ENCODE measurements at places on chromosomes 12 and 14.
A peak's percentile ranks its signal among the peaks of the same experiment; 100 is the strongest.

GRCh38 chr12:80044694-80045046, 54.7 kb upstream of the OTOGL start:
- no peak for DNase-seq

- no peak for DNase-seq
Observed at GRCh38 chr12:68028647-68029046, 39.4 kb downstream of the IFNG-AS1 start.

DNA sequence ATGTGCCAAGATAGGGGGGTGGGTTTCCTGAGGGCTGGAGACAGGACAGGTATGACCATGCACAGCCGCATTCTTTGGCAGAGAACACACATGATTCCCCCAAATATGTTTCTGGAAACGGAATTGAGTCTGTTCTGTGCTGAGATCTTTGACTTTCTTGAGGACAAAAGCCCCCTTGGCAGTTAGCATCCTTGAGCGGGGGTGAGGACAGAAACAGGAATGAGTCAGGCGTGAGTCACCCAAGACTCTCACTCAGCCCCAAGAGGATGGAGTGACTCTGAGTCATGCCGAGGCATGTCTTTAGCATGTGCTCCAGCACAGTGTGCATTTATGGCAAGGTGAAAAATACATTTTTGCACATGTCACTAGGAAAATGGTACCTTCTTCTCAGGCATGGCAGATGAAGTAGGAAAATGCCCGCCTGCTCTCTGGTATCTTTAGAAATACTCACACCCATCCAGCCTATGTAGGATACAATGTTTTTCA, 52.1 kb downstream of the DAD1 start:
- no peak for DNase-seq

- DNase-seq, result no peak
Observed at GRCh38 chr12:88935856-88936255, 355.6 kb upstream of the KITLG start.

DNA sequence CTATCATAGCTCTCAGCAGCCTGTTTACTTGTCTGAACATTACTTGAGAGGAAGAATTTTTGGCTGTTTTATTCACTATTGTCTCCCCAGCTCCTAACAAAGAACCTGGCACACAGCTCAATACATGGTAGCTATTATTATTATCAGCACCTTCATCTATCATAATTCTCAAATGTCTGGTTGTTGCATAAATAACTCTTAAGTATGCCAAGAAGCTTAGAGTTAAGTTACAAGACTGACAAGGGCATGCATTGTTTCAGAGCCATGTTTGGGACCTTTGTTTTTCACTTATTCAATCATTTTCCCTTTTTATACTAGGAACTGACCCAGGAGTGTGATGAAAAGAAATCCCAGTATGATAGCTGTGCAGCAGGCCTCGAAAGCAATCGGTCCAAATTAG, 77.5 kb upstream of the ATP2A2 start:
- peak; percentile 42 for DNase-seq

GRCh38 chr14:54691525-54692283, 124.8 kb downstream of the SAMD4A start:
- DNase-seq, result peak; percentile 49

DNA sequence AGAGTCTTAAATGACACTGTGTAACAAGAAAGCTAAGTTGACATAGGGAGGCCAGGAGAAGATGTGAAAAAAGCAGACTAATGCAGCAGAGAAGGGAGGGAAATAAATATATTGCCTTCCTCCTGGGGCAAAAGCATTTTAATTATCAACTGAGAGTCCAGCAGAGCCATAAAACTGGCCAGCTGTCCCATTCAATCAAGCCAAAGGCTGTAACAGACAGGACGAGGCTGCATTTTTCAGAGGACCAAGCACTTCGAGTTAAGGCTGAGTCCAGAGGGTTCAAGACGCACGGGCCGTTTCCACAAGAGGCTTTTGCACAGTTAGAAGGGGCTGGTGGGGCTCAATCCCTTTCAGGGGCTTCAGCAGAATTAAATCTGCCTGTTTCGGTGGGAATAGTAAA, 20.4 kb downstream of the MAP3K9 start:
- no peak for DNase-seq

- DNase-seq, result no peak
Observed at GRCh38 chr14:70006699-70007098, 127.5 kb downstream of the SMOC1 start.

DNA sequence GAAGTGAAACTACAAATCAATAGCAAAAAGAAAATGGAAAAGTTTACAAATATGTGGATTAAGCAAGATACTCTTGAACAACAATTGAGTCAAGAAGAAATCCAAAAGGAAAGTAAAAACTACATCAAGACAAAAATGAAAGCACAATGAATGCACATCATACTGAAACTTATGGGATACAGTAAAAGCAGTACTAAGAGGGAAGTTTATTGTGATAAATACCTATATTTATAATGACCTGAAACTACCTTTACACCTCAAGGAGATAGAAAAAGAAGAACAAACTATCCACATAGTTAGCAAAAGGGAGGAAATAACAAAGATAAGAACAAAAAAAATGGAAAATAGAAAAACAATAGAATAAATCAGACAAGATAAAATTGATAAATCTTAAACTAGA, 375.0 kb downstream of the TRHDE start:
- DNase-seq, result no peak

DNA sequence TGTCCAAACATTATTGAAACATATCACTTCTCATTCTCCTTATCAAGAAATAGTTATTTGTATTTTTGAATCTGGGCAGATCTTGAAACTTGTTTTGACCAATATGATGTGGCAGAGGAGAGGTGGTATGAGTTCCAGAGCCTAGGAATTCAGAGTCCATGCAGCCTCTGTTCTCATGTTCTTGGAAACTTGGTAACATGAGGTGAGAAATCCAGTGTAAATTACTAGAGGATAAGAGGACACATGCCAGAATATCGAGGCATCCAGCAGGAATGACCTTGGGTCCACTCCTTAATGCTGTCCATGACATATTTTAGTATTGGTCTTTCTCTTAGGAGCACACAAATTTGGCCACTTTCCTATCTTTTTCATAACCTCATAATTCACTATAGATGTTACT, 1374.6 kb downstream of the FSCB start:
- no peak for DNase-seq

GRCh38 chr12:52828591-52829021, 5.5 kb downstream of the KRT79 start:
- no peak for DNase-seq

- DNase-seq, result no peak
Observed at GRCh38 chr12:32116897-32117296, 10.2 kb downstream of the BICD1 start.

DNA sequence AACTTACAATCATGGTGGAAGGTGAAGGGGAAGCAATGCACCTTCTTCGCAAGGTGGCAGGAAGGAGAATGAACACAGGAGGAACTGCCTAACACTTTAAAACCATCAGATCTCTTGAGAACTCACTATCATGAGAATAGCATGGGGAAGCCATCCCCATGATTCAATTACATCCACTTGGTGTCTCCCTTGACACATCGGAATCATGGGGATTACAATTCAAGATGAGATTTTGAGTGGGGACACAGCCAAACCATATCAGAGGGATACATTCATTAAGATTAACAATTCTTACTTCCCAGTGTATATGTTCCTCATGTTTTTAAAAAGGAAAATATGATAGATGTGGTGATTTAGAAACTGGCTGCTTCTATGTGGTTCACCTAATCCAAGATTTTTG, 117.9 kb downstream of the PDE3A start:
- DNase-seq, result no peak

GRCh38 chr12:121181181-121181580, 28.7 kb upstream of the P2RX4 start:
- no peak for DNase-seq

DNA sequence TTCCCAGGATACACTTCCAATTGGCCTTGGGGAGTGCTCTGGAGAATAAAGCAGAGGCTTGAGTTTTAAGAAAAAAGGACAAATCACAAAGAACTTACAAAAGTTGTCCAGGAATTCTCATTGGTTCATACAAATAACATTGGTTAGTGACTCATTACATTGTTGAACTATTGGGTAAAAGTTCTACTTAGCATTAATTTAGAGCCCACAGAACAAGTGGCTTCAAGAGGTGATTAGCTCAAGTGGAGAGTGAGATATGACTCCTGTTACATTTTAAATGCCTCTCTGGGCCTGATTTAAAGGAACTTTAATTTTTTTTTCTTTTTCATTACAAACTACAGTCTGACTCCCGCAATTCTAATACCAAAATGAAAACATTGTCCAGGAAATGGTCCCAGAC, 72.9 kb downstream of the ASCL4 start:
- DNase-seq, result no peak

GRCh38 chr14:84857571-84857970, 672.4 kb upstream of the FLRT2 start:
- DNase-seq, result no peak
